ENCODE measurements at places on chromosomes 1 and 21. TPM values are rescaled to one million over a fixed set of nuclear protein-coding genes. Genes with fewer than 3 reads are reported as not detected.

DNA sequence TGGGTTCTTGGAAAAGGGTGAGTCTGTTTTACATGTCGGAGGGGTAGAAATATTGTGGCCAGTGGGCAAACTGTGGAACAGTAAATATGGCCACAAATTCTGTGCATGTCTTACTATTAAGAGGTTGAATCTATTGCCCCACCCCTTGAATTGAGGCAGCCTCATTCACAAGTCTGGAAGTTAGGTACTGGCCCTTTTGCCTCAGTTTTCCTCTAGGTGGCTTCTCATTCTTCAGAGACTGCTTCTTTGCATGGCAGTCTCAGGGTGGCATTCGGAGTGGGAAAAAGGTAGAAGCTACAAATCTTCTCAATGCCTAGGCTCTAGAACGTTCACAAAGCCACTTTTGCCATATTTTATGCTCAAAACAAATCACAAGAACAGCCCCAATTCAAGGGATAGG, 57.2 kb downstream of the SLC9C2 start:
- no peak overlapping the region for H3K4me3 ChIP-seq
- H3K27ac ChIP-seq: no peak overlapping the region
- no peaks in the 10 kb centered on the region for H3K4me1 ChIP-seq
- H3K27me3 ChIP-seq: no peaks in the 10 kb centered on the region
- H3K36me3 ChIP-seq: no peaks in the 10 kb centered on the region

DNA sequence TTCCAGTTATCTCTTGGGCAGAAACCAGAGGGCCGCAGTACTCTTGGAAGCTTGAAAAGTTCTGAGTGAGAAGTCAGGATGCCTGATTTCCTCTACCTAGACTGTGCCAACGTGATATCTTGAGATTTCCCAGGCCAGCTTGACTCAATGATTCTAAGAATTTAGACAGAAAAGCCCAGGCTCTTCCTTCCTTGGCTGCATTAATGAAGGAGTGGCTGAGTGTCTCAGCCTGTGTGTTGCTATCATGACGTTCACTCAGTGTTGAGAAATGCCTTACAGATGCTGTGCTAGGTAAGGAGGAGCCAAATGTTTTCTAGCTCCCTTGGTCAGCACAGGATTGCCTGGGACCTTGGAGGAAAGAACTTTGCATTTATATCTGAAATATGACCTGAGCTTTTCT, 454.1 kb upstream of the USP24 start:
- H3K4me1 ChIP-seq: no peaks in the 10 kb centered on the region
- no peaks in the 10 kb centered on the region for H3K27me3 ChIP-seq
- H3K27ac ChIP-seq: no peak overlapping the region
- DNase-seq: no peak
- H3K4me3 ChIP-seq: no peak overlapping the region

Gene C1orf52
- 12.7 TPM for total RNA-seq

GRCh38 chr1:24003331-24003972, 23.3 kb upstream of the SRSF10 start:
- H3K36me3 ChIP-seq: no peaks in the 10 kb centered on the region
- no peak overlapping the region for H3K27ac ChIP-seq
- no peak for DNase-seq

Gene SPRR5
- not detected for total RNA-seq

GRCh38 chr1:51924455-51924854, 45.9 kb upstream of the NRDC start:
- DNase-seq: no peak
- H3K27me3 ChIP-seq: no peaks in the 10 kb centered on the region
- H3K36me3 ChIP-seq: no peaks in the 10 kb centered on the region
- H3K4me1 ChIP-seq: no peaks in the 10 kb centered on the region
- H3K4me3 ChIP-seq: no peak overlapping the region
